ENCODE measurements at places on chromosomes 7 and 10.

GRCh38 chr7:68009716-68010115 is 1013.1 kb downstream of the TYW1 start:
- no peak for DNase-seq

GRCh38 chr10:97943294-97943693 is 87.1 kb downstream of the CRTAC1 start:
- no peak for DNase-seq

DNA sequence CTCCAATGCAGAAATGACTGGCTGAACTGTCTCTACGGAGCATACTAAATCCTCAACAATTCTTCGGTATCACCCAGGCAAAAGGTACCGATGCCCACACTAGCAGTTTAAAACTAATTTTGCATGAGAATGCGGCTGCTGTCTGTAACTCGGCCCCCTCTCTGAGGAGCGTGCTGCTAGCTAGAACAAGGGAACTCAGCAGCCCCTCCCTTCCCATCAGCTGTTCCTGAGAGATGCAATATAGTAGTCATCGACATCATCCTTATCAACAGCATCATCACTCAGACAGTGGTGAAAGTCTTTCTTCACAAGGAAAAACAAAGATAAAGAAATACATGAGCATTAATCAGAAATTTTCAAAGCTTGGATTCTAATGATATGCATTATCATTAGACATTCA is 189.1 kb upstream of the FRMD4A start:
- DNase-seq: no peak

GRCh38 chr7:95700917-95701316 is 71.4 kb upstream of the DYNC1I1 start:
- DNase-seq: no peak

All from fibroblast of the aortic adventitia (primary cell).